ENCODE measurements at places on chromosomes 11 and 22.

GRCh38 chr22:40499209-40499623 is 128.8 kb downstream of the SGSM3 start:
- no peak for DNase-seq

GRCh38 chr22:35611200-35611890 is 5.8 kb downstream of the MB start:
- DNase-seq = no peak

- DNase-seq = no peak
These were observed 1.1 kb upstream of the PLXNB2 start for GRCh38 chr22:50308597-50308935.

DNA sequence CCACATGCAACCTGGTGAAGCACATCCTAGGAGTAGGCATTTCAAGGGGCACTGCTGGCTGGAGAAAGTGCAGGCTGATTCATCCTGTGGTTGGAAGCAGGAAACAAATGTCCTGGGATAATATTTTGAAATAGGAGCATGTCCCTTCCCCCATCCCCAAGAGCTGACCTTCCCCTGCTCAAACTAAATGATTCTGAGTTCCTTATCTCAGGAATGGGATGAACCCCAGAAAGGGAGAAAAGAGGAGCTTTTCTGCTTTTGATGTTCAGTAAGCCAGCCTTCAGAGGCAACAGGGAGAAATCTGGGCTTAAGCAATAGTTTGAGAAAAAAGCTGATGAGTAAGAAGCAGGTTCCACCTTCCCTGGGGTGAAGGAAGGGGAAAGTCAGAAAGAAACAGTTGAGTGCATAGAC is 19.5 kb upstream of the SPON1 start:
- DNase-seq = no peak

DNA sequence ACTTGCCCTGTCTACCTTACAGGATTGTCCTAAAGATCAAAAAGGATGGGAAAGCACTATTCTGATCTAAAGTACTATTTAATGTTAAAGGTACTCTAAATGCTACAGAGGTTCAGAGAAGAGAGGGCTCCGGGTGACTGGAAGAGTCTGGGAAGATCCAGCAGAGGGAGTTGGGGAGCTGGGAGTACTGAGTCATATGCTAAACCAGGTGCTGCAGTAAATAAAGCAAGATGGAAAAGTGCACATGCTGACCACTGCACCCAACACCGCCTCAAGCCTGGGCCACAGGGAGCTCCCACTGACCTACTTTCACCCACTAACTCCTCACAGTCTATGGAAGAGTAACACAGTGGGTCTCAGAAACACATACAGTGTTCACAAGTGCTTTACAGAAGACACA is 49.3 kb downstream of the WT1 start:
- no peak for DNase-seq

DNA sequence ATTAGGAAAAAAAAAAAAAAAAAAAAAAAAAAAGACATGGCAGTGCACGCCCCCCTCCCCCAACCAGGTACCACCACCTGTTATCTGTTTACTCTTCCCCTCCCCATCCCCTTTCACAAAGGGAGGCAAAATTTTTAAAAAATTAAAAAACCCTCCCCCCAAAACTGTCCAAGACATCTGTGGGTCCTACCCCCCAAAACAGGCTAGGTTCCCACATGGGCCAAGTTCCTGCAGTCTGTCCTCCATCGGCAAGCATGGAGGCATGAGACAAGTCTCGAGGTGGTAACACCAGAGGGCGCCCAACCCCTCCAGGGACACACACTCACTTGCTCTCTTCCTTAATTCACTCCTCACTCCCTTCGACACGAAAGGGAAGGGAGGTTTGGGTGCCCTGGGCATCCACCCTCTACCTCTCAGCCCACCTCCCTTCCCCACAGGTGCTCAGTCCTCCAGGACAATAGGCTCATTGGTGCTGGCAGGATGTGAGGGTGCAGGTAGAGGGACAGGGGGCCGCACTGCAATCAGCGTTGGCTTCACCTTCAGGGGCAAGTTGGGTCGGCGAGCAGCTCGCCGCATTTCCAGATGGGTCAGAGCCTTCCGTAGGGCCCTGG is 2.2 kb upstream of the TUT1 start:
- peak; percentile 81 for DNase-seq

DNA sequence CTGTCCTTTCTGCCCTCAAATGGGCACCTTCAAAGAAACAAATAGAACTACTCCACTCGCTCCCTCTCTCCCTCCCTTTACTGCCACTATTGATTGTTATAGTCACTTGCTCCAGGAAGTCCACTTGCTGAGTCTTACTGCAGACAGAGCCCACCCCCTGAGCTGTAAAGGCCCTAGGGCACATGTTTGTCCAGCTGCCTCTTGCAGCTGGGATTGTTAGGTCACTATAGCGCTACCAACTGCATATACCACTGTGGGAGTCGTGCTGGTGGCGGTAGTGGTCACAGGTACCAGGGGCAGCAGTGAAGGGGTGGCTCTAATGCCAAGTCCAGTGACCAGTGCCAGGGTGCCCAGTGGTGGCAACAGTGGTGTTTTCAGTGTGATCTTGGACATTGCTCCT is 4.4 kb upstream of the SREBF2 start:
- DNase-seq = no peak

DNA sequence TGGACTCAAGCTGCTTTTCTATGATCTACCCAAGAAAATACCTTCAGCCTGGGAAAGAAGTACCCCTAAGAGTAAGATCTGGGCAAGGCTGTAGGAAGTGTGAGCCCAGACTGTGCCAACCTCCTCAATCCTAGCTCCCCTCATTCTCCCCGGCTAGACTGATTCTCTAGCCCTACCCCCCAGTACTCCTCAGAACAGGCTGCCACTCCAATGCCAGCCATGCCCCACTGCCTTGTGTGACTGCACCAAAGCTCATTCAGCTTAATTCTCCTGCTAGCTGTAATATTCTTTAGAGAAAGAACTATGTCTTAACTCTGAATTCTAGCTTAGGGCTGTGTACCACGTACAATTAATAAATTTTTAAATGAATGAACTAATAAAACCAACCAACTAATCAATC is 92.6 kb upstream of the AKIP1 start:
- no peak for DNase-seq

DNA sequence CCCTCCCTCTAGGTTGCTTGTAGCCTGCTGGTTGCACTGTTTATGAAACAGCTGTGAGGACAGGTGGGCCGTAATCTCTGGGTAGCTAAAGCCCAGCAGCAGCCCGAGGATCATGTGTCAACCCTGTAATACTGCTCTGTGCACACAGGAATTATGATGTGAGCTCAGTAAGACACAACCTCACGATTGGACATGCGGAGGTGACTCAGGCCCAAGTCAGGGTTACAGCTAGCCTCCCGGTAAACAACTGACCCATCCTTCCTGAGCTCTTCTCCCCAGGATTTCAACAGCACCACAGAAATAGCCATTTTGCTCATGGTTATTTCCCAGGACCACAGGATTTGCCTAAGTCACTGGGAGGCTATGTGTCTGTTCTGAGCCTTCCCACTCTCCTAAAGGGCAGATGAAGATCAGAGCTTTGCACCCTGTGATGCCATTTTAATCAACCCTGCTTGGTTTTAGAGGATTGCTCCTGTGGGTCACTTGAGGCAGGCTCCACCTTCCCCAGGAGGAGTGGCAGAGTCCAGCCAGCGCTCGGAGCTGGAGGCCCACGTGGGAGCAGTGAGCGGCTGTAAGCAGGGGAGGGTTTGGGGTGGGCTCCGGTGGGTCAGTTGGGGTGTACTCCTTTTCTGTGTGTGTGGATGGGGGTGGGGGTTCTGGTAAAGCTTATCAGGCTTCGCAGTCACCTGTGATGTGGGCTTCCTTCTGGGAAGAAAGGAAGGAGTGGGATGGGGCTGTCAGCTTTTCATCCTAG is at the start of gene AMPD3:
Gene AMPD3, plus strand, starts transcription at position 387 of the 754 bp plus-strand sequence. CDS start 6,256 bp downstream, outside the sequence.
- no peak for DNase-seq

DNA sequence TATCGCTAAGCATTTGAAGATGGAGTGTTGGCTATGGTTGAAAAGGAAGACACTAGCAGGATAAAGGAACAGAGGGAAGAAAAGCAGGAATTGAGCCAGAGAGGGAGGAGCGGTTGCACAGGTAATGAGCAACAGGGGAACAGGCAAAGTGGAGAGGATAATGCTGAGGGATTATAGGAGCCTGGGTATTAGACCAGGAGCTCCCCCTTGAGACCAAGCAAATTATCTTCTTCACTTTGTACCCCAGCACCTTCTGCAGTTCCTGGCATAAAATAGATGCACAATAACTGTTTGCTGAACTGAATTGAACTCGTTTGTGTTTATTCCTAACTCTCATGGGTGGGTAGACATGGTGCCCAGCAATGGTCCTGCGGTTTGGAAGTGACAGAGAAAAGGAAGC is 54.6 kb upstream of the OR5P2 start:
- DNase-seq = no peak
